ENCODE measurements at places on chromosomes 6 and 20. TPM values are rescaled to one million over a fixed set of nuclear protein-coding genes. Genes with fewer than 3 reads are reported as not detected.
A peak's percentile ranks its signal among the peaks of the same experiment; 100 is the strongest.

Gene TM9SF4
- 53.5 TPM for total RNA-seq

Gene TSBP1
- total RNA-seq, result not detected

Gene C6orf52
- total RNA-seq, result 0.66 TPM

Gene CFAP61
- total RNA-seq, result 0.27 TPM

Gene SLA2
- 1.8 TPM for total RNA-seq

Gene OR12D3
- total RNA-seq, result not detected

Gene MCCD1
- 0.15 TPM for total RNA-seq

Gene L3MBTL1
- total RNA-seq, result 9.0 TPM

Gene SLC2A4RG
- total RNA-seq, result 91.4 TPM

Gene SMLR1
- 104 TPM for total RNA-seq

DNA sequence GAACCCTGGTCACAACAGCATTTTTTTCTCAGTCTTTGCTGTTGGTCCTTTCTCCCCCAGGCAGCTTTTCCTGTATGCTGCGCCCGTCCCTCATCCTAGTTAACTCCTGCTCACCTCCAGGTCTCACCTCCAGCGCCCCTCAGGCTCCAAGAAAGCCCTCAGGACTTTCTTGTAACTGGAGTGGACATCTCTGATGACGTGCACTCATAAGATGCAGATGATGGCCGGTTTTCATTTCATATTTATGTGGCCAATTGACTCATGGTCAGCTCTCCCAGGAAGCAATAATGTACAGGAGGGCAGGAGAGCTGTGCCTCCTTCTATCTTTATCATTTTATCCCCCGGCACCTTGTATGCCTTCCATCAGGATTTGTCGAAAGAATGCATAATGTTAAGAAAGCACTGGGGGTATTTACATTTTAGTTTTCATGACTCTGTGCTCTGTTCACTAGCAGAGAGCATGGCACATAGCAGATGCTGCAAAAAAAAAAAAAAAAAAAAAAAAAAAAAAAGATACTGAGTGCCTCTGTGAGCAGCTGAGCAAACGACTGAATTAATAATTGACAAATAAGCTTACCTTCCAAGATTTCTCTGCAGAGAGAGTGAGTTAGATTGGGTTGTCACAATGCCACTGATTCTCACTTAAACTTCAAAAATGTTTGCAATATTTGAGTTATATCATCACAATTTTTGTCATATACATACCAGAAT, 170.2 kb downstream of the DOK5 start:
- DNase-seq, result no peak

DNA sequence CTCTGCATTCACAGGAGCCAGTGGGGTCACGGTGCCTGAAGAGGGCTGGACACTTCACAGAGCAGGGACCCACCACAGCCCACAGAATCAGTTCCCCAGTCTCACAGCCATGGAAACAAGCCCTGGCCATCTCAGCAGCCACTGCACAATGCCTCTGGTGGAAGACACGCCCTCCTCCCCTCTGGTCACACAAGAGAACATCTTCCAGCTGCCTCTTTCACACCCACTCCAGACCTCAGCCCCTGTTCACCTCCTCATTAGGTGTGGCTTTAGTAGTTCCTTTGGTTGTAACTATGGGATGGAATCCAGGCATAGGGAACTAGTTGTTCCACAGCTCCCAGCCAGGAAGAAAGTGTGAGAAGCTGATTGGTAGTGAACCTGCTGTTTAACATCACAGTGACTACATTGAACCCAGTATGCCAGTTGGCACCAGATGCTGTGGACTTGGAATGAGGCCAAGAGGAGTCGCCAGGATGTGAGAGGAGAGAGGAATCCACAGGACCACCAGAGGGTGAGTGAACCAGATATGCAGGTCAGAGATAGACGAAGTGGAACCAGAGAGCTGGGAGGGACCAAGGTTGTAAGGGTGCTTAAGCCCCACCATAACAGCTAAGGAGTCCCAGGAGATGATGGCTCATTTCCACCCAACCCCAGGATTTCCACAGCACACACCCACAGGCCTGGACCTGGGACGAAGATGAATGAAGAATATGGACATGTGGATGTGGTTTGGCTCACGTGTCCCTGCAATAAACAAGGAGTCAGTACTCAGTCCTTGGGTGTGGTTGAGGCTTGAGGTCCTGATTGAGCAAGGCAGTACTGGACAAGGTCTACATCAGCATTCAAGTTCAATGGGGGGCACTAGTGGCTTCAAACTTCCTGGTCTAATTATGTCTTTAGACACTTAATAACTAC, 8.8 kb upstream of the BTN3A3 start:
- no peak for DNase-seq

DNA sequence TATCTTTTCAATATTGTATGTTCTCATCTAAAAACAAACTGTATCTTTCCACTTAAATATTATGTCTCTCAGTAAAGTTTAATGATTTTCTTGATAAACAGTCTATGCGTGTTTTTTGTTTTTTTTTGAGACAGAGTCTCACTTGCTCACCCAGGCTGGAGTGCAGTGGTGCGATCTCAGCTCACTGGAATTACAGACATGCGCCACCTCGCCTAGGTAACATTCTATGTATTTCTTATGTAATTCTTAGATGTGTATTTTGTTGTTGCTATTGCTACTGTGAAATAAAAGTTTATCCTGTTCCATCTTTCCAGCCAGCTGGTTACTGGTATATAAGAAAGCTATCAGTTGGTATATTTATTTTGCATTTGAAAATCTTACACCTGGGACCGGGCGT, 29.4 kb downstream of the ABHD12 start:
- DNase-seq, result peak; percentile 33

- DNase-seq, result peak; percentile 95
Measured at GRCh38 chr6:3838992-3839867, 9.9 kb upstream of the FAM50B start.

GRCh38 chr20:64155258-64156135, 8.8 kb upstream of the MYT1 start:
- DNase-seq, result no peak

DNA sequence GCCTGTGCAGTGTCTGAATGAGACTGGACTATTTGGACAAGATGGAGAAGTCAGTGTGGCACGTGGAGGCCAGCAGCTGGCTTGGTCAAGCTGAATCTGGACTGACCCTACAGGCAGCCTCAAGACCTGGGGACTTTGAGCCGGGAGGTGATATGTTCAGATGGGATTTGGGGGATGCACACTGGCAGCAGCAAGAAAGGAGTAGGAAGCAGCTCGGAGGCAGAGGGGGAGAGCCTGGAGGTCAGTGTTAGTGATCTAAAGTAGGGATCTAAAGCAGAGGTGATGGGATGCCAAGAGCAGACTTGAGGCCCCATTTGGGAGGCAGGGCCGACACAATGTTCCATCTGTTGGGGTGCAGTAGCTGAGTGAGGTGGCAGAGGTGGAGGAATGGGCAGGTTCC, 2.8 kb downstream of the MAPK13 start:
- no peak for DNase-seq

GRCh38 chr6:162179196-162179951, 548.2 kb downstream of the PRKN start:
- no peak for DNase-seq

- DNase-seq, result peak; percentile 15
Measured at GRCh38 chr6:106628658-106629102, 618 bp downstream of the RTN4IP1 start.

DNA sequence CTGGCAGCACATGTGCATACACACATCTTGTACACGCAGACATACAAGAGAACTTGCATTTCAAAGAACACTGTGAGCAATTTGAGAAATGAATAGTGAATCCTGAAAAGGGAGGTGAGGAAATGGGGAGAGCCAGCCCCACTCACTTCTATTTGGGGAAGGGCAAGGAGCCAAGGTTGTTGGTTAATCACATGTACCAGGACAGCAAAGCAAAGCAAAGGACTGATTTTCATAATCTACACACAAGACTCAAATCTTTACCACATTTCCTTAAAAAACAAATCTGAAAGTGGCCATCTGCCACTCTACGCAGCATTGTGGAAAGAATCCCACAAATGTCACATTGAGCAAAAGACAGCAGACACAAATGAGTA, 35.0 kb upstream of the KIF16B start:
- no peak for DNase-seq

GRCh38 chr20:24360531-24360930, 108.9 kb upstream of the SYNDIG1 start:
- DNase-seq, result no peak

GRCh38 chr6:10964684-10965083, 77.8 kb downstream of the SYCP2L start:
- no peak for DNase-seq

GRCh38 chr6:89797317-89797716, 22.3 kb downstream of the MDN1 start:
- DNase-seq, result no peak

- DNase-seq, result peak; percentile 37
Measured at GRCh38 chr6:53847796-53848314, 53.0 kb downstream of the LRRC1 start.

GRCh38 chr6:136890194-136890839, 31.8 kb upstream of the SLC35D3 start:
- no peak for DNase-seq

GRCh38 chr6:30005482-30005881, 55.6 kb upstream of the POLR1H start:
- DNase-seq, result peak; percentile 60

DNA sequence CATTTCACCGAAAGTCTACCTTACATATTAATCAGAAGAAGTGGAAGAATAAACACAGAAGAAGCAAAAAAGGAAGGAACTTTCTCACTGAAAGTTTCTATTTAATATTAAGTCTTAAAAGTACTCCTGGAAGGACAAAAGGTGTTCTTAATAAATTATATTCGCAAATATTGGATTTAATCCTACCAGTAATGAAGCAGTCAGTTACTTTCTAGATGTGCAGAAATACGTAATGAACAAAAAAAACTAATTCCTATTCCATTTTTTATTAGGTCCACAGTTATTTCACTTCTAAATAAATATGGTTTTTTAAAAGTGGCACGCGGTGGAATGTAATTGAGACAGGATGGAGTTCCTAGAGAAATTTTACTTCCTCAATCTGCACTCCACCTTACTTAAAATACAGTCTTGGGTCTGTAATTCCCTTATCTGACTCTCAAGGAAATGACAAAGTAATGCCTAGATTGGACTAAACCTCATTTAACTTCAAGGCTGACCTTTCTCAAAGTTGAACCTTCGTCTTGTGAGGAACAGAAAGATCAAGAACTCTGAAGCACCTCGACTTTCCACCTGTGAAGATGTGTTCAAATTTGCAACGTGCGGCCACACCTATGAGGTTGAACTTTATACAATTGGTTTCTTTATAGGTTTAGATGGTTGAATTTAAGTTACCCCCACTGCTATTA, 1.1 kb upstream of the TRAM2 start:
- no peak for DNase-seq

GRCh38 chr6:2396846-2397630, 151.6 kb upstream of the GMDS start:
- DNase-seq, result no peak

DNA sequence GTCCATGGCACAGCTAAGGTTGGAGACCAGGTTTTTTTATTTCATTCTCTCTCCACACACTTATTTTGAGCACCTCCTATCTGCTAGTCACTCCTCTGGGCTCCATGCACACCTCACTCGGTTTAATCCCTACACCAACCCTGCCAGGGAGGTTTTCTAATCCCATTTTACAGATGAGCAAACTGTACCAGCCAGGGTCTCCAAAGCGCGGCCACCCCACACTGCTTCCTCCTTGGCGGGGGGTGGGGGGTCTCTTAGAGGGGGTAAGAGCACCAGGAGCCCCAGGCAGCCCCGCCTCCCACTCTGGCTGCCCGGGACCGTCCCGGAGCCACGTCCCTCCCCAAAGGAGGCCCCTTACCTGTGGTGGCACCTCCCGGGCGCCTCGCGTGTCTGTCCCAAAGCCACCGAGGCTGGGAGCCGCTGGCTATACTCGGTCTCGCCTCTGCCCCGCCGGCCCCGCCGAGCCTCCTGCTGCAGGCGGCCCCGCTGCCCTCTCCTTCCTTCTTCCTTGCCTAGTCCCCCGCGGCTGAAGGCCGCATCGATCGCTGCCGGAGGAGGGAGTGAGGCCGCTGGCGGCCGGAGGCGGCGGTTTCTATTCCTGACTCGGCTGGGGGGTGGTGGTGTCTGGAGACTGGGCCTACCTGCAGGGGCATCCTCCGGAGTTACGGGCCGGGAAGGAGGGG, at the start of gene KCNS1:
TSS of gene KCNS1 (minus strand) at position 565 of the 683 bp plus-strand sequence. CDS start 1,891 bp downstream, outside the sequence.
- peak; percentile 25 for DNase-seq

- DNase-seq, result no peak
Measured at GRCh38 chr20:24503352-24503931, 34.0 kb downstream of the SYNDIG1 start.

GRCh38 chr6:116370760-116371119, at the start of gene DSE:
DSE (plus strand) TSS chr6:116370947; CDS start chr6:116399251, 28,304 bp downstream.
- no peak for DNase-seq

GRCh38 chr6:139117734-139118133, 17.1 kb upstream of the HECA start:
- DNase-seq, result no peak

GRCh38 chr6:39992861-39993622, 58.8 kb upstream of the MOCS1 start:
- no peak for DNase-seq

DNA sequence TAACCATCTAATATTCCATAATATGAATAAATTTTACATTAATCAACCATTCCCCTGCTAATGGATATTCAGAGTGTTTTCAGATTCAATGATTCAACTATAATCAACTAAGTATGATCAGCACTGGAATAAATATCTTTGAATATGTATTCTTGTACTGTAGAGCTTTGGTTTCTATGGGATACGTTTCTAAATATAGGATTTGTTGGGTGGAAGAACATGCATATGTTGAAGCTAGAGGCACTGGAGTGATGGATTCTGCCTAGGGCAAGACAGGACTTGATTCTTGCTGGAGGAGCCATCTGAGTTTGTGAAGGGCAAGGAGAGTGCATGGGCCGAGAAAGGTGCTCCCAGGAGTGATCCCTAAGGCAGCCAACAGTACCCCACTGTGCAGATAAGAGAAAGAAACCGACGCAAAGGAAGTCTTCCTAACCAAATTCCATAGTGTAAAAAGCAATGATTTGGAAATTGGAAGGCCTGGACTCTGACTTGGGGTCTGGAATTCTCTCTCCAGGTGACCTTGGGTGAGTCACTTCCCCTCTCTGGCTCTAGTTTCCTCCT, 418.7 kb downstream of the PREX1 start:
- DNase-seq, result no peak

- DNase-seq, result no peak
Measured at GRCh38 chr6:64861039-64861651, 845.9 kb downstream of the EYS start.

Measured in HepG2 (cell line).